ENCODE measurements at places on chromosomes 7 and 10. TPM values are rescaled to one million over a fixed set of nuclear protein-coding genes. Genes with fewer than 3 reads are reported as not detected.

HOXA6 gene
- 3.3 TPM for total RNA-seq

SLC16A9 gene
- 0.13 TPM for total RNA-seq

PLEKHS1 gene
- total RNA-seq: 0.21 TPM

NUTM2B gene
- total RNA-seq: 0.31 TPM

CFAP58 gene
- total RNA-seq: 2.0 TPM

CYP3A4 gene
- 0.15 TPM for total RNA-seq

CLEC5A gene
- total RNA-seq: not detected

LGI1 gene
- not detected for total RNA-seq

WEE2 gene
- not detected for total RNA-seq

ARHGEF5 gene
- 37.1 TPM for total RNA-seq

TET1 gene
- 2.3 TPM for total RNA-seq

PNLIPRP3 gene
- total RNA-seq: not detected

AKR1C3 gene
- 0.62 TPM for total RNA-seq

TMEM176A gene
- total RNA-seq: 0.39 TPM

BMI1 gene
- 55.1 TPM for total RNA-seq

RPEL1 gene
- 0.10 TPM for total RNA-seq

NT5C3A gene
- total RNA-seq: 29.1 TPM

PDK4 gene
- total RNA-seq: 1.4 TPM

PTPN20 gene
- 9.5 TPM for total RNA-seq

PIP gene
- total RNA-seq: not detected

NYAP1 gene
- 4.0 TPM for total RNA-seq

GDF10 gene
- 1.2 TPM for total RNA-seq

CUX1 gene
- 50.9 TPM for total RNA-seq

HK1 gene
- total RNA-seq: 74.4 TPM

FZD1 gene
- total RNA-seq: 1.8 TPM

HOXA9 gene
- not detected for total RNA-seq

HDAC9 gene
- 17.1 TPM for total RNA-seq

ZC3HAV1L gene
- total RNA-seq: 27.3 TPM

FAM237B gene
- total RNA-seq: not detected

LOXL4 gene
- total RNA-seq: 17.7 TPM

OR6B1 gene
- not detected for total RNA-seq

TMEM184A gene
- 9.2 TPM for total RNA-seq

ELOVL3 gene
- 1.2 TPM for total RNA-seq

AKR1C4 gene
- total RNA-seq: not detected

NOD1 gene
- 8.1 TPM for total RNA-seq

CXCL12 gene
- 0.82 TPM for total RNA-seq

LRRC18 gene
- not detected for total RNA-seq

NEBL gene
- 32.3 TPM for total RNA-seq

C10orf143 gene
- 1.0 TPM for total RNA-seq

Measured in Panc1 (cell line).